Thoracic aorta (tissue), 2 donors: ENCODE measurements at places on chromosomes 13 and 19. TPM values are rescaled to one million over a fixed set of nuclear protein-coding genes. Genes with fewer than 3 reads are reported as not detected.
A peak's percentile ranks its signal among the peaks of the same experiment; 100 is the strongest.

The MYADM gene
- 151 TPM for total RNA-seq

The ERICH4 gene
- not detected for total RNA-seq

The EDNRB gene
- total RNA-seq = 14.2 TPM

The YJEFN3 gene
- 7.9 TPM for total RNA-seq

The SIGLEC5 gene
- 1.4 TPM for total RNA-seq

The C1QTNF9 gene
- total RNA-seq = not detected

The OR7A5 gene
- not detected for total RNA-seq

DNA sequence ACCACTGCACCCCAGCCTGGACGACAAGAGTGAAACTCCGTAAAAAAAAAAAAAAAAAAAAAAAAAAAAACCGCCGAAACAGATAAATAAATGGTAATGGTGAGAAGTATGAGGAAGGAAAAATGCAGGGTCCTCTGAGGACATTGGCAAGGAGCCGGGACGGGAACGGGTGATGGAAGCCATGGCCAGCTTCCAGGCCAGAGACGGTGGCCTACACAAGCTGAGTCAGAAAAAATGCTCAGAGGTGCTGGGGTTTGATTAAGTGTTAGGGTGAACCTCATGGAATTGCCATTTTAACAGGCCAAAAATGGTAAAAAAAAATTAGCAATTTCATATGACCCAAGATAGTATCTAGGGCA lies 866 bp upstream of the ZSWIM4 start:
- peak overlapping the region; percentile 91 for H3K27ac ChIP-seq
- H3K4me3 ChIP-seq = peak overlapping the region; percentile 99
- H3K4me1 ChIP-seq = peaks cover 42% of the 10 kb centered on the region
- no peaks in the 10 kb centered on the region for H3K36me3 ChIP-seq

GRCh38 chr19:17429641-17430113 lies 9.8 kb downstream of the MVB12A start:
- no peak for DNase-seq
- no peaks in the 10 kb centered on the region for H3K27me3 ChIP-seq
- H3K27ac ChIP-seq = no peak overlapping the region
- H3K4me3 ChIP-seq = no peak overlapping the region

DNA sequence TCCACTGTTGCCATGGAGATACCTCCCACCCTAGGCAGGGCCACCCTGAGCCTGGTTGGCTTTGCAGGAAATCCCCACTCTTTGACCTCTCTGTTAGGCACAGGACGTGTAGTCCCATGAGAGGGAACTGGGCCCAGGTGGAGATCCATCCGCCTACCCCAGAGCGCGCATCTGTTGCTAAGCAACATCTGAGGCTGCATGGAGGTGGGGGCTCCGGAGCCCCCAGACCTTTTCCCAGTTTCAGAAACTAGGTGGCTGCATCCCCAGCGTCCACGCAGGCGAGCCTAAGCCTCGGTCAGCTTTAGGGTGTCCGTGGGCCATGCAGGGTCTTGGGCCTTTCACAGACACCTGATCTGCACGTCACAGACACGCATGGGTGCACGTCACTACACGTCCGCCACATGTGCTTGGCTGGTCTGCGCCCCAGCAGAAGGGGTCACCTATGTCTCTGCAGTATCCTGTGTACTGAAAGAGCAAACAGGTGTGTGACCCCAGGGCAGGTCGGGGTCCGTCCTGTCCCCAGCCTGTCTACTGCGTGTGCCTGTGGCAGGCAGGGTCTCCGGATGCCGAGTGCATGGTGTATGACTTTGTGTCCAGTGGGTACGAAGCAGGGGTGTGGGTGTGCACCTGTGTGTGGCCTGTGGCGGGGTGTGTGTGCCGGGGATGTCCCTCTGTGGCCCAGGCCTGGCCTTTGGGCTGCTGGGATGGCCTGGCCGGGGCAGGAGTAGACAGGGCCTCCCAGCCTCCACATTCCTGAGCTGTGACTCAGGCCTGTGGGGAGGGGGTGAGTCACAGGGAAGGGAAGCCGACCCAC lies 4.1 kb upstream of the CIRBP start:
- no peaks in the 10 kb centered on the region for H3K36me3 ChIP-seq
- H3K27ac ChIP-seq = peak overlapping the region; percentile 95
- H3K4me1 ChIP-seq = peaks cover 49% of the 10 kb centered on the region
- H3K4me3 ChIP-seq = peak overlapping the region; percentile 70

DNA sequence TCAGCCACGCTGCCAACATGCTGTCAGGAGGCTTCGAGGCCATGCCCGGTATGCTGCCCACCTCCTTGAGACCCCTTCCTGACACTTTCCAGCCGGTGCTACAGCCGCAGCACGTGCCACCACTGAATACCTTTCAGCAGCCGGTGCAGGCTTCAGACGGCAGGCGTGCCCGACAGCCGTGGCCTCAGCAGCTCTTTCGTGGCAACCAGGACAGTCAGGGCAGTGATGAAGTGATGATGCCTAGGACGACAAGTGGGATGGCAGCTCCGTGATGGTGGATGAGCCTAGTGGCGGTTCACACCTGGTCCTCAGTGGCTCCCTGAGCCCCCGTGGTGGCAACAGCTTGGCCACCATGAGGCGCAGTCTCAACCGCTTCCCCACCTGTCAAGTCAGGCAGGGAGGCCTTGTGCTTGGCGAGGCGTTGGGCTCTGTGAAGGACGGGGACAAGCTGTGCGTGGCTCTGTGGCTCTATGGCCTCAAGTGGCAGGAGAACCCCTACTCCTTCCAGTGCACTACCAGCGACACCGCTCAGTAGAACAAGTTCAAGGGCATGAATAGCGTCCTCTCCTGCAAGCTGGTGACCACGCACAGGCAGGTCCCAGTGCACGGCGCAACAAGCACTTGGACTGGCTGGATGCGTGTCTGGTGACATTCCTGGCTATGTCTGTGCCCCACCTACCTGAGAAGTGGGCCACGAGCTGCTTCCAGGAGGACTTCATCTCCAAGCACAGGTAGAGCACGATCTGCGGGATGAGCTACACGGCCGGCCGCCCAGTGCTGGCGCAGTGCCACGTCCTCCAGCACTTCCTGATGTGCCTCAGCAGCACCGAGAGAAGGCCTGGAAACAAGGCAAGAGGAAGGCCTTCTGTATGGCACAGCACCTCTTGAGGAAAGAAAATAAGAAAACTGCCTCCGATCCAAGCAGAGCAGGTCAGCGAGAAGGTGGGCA lies 18.2 kb upstream of the ZNF14 start:
- H3K27me3 ChIP-seq = no peaks in the 10 kb centered on the region
- no peak overlapping the region for H3K27ac ChIP-seq
- H3K36me3 ChIP-seq = no peaks in the 10 kb centered on the region
- no peak for DNase-seq
- H3K4me1 ChIP-seq = no peaks in the 10 kb centered on the region

DNA sequence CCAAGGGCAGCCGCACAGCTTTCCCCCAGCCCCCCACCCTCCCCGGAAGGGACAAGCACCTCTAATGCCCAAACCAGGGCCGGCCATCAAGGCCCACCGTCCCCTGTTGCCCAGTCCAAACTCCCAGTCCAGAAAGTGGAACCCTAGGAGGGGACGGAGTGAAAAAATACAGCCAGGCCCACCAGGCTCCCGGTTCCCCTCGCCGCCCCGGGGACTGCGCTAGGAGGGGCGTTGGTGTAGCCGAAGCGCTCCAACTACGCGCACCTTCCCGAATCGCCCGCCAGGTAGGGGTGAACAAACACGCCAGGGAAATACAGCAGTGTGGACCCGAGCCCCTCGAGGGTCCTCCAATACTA lies 1.3 kb downstream of the KLF16 start:
- DNase-seq = no peak
- H3K4me3 ChIP-seq = peak overlapping the region; percentile 87
- no peaks in the 10 kb centered on the region for H3K36me3 ChIP-seq
- H3K27ac ChIP-seq = no peak overlapping the region
- peaks cover 35% of the 10 kb centered on the region for H3K4me1 ChIP-seq
- H3K27me3 ChIP-seq = no peaks in the 10 kb centered on the region

DNA sequence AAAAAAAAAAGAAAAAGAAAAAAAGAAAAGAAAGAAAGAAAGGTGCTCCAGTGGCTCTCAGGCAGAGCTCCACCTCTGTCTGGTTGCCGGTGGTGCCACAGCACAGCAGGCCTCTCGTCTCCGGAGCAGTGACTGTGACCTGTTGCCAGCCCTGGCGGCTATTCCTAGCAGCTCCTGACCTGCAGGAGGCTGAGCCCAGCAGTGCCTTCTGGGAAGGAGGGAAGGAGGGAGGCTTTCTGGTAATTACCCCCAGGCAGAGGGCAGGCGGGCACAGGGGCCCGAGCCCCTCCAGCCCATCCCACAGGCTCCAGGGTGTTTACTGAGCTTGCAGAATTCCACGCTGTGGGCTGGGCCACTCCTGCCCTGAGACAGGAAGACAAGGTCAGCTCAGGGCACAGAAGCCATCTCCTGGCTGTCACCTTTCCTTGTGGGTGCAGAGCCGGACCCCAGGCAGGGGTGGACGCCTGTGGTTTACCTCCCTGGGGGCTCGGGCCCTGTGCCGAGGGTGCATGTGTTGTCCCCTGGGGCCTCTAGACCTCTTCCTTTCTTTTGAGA lies 77.9 kb downstream of the GNG7 start:
- no peak overlapping the region for H3K4me3 ChIP-seq
- no peak for DNase-seq
- H3K27ac ChIP-seq = peak overlapping the region; percentile 54
- H3K4me1 ChIP-seq = peaks cover 38% of the 10 kb centered on the region
- H3K27me3 ChIP-seq = no peaks in the 10 kb centered on the region
- H3K36me3 ChIP-seq = no peaks in the 10 kb centered on the region

GRCh38 chr13:44732503-44733098 lies 156.5 kb upstream of the TSC22D1 start:
- no peaks in the 10 kb centered on the region for H3K27me3 ChIP-seq
- no peak for DNase-seq
- no peak overlapping the region for H3K4me3 ChIP-seq
- peaks cover 7% of the 10 kb centered on the region for H3K4me1 ChIP-seq
- H3K36me3 ChIP-seq = no peaks in the 10 kb centered on the region

GRCh38 chr13:109790942-109791605 lies 4.7 kb upstream of the IRS2 start:
- no peaks in the 10 kb centered on the region for H3K36me3 ChIP-seq
- H3K4me1 ChIP-seq = peaks cover 4% of the 10 kb centered on the region
- H3K27me3 ChIP-seq = no peaks in the 10 kb centered on the region
- no peak for DNase-seq
